T-helper 2 cell (primary cell): ENCODE measurements at places on chromosomes 3 and 15.

DNA sequence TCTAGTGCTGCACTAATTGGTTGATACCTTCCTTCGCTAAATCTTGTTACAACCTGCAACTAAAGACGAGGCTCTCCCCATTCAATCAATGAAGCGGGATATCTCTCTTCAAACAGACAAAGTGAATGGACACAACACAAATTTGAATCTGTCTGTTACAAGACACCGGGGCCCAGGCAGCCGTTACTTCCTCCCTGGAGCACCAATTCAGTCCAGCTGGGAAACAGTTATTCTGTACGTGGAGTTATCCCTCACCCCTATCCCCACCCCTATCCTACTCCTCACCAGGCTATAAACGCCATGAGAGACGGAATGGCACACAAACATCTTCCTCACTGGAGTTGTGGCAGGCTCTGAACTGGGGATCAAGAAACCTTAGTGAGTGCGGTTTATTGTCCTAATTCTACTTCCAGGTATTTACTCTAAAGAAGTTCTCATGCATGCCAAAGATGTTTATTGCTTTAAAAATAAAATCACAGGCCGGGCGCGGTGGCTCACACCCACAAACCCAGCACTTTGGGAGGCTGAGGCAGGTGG, 181.8 kb downstream of the FOXP1 start:
- DNase-seq: no peak

GRCh38 chr3:111282024-111282423, 210.4 kb downstream of the NECTIN3 start:
- no peak for DNase-seq

- no peak for DNase-seq
Observed at GRCh38 chr3:56795097-56795828, 6.5 kb downstream of the ARHGEF3 start.

- no peak for DNase-seq
Observed at GRCh38 chr3:64828276-64828675, 140.5 kb upstream of the ADAMTS9 start.

DNA sequence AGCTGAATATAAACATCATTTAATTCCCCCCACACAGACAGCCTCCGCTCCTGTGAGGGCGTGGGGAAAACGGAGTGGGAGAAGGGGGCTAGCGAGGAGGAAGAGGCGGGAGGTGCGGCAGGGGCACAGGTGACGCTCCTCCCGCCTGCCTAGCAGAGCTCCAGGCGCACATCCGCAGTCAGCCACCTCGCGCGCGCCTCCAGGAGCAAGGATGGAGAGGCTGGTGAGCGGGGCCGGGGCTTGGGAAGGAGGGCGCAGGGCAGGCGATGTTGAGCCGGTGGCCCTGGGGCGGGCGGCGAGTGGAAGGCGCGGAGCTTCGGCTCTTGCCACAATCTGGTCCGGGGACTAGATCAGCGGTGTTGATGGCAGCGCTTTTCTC, at the start of gene CD200:
Gene CD200, plus strand, starts transcription at position 155 of the 379 bp plus-strand sequence. Its CDS starts 57 bp downstream, at position 212.
- DNase-seq: peak; percentile 65

- DNase-seq: no peak
Observed at GRCh38 chr3:12115849-12116248, 42.9 kb downstream of the TIMP4 start.

GRCh38 chr15:78392430-78392829, 45.6 kb upstream of the IREB2 start:
- DNase-seq: no peak

- DNase-seq: no peak
Observed at GRCh38 chr3:186946756-186947375, 16.5 kb downstream of the ST6GAL1 start.

DNA sequence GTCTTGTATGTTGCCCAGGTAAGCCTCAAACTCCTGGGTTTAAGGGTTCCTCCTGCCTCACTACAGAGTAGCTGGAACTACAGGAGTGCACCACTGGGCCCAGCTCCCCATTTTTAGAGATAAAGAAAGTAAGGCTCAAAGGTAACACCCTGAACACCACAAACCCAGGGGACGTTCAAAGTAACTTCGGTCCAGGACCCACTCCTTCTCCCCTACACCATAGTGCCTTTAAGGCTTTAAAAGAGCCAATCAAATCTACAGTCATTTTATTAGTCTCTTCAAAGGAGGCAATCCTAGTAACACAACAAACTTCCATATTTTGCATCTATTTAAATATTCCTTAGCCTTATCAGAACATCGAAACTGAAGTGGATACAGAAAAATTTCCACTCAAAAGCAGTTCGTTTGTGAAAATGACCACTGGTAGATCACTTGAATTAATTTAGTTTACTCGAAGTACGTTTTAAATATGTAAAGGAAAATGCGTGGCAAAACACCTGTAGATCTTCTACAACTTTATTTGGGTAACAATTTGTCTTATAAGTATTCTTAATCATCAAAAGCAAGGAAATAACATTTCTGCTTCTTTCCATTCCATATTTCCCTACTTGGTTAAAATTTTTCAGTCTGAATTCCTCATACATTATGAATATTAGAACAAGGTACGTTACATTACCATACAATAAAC, 1.8 kb downstream of the STAG1 start:
- peak; percentile 62 for DNase-seq
